ENCODE measurements at places on chromosomes 3 and 15.

DNA sequence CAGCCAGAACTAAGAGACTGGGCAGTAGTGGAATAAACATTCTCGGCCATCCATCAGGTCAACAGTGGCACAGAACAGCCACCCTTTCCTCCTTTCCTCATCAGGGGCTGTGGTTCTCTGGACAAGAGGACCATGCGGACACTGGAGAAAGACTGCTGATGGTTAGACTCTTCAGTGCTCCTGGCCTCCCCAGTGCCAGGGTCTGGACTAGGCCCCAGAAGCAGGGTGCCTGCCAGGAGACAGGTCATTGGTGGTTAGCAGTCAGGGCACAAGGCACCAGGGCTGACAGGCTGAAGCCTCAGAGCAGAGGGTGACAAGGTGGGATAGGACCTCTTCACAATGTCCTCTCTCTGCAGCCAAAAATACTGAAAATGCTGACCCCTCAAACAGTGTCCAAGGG, 30.1 kb downstream of the POC1A start:
- no peak for DNase-seq

GRCh38 chr3:153456833-153457545, 295.0 kb downstream of the RAP2B start:
- DNase-seq, result no peak

GRCh38 chr15:34124651-34125050, 22.8 kb downstream of the PGBD4 start:
- DNase-seq, result no peak

- peak; percentile 99 for DNase-seq
Measured at GRCh38 chr3:150469031-150469930, 61.2 kb downstream of the TSC22D2 start.

DNA sequence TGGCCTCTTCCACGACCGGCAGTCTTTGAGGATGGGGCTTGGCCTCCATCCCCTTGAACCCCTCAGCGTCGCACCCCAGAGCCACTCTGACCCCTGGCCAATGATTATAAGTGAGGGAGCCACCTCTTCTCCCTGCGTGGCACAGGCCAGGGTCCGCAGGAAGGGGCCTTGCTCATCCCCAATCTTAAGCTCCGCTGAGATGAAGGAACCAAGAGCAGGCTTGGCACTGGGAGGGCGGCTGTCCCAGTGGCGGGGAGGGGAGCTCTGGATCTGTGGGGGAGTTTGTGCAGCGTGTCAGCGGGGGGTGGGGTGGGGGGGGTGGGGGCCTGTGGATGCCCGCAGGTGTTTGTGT, 13.8 kb upstream of the ADPGK start:
- DNase-seq, result no peak

GRCh38 chr3:160477750-160478149, 28.2 kb upstream of the TRIM59 start:
- no peak for DNase-seq

DNA sequence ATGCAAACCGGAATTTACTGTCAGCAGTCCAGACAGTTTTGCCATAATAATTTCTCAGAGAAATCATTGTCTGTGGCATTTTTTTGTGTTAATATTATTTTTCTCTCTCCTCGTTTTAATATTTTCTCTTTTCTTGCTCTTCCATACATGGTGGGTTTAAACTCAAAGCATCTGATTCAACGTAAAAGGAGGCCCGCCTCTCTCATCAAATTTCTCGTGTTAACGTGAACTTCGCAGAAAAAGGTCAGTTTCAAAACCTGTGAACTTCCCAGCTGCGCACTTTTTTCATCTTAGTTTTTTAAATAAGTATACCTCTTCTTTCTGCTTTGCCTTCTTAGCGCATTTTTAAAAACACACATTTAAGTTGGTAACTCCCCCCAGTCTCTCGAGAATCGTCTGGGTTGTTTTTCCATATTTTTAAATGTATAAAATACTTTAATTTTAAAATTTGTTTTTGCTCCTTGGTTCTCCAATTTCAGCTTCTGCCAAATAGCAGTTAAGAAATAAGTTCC, 9.1 kb downstream of the SHOX2 start:
- no peak for DNase-seq

- no peak for DNase-seq
Measured at GRCh38 chr3:160566499-160566898, 1.1 kb upstream of the KPNA4 start.

DNA sequence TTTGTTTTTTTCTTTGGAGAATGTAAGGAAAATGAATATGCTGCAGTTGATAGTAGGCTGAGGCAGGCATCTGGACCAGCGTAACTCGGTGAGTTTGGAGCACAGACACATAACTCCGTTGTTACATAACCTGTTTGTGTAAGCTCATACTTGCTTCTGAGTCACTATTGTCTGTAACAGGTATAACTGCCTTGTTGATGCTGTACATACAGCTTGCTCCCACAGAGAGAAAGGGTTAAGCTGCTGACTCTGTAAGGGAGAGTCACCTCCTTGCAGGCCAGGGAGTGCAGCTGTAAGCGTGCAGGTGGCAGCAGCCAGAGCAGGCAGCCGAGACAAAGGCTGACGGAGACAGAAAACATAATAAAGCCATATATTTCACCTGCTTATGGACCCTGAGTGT, 20.4 kb downstream of the RETNLB start:
- no peak for DNase-seq

DNA sequence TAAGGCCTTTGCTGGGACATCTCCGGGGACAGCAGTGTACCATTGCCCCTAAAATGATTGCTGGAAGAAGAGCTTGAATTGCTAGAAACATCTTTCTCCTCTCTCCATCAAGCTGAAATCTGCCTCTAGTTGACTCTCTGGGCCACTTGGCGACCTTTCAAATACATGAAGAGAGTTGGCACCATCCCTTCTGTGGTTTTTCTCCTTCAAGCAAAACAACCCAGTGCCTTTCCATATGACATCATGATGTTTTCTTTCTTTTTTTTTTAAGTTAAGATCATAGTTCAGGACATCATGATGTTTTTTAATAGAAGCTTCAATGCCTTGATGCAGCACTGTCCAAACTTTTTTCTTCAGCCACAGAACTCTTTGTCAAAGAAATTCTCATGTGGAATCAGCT, 144.0 kb upstream of the PTPRG start:
- no peak for DNase-seq

DNA sequence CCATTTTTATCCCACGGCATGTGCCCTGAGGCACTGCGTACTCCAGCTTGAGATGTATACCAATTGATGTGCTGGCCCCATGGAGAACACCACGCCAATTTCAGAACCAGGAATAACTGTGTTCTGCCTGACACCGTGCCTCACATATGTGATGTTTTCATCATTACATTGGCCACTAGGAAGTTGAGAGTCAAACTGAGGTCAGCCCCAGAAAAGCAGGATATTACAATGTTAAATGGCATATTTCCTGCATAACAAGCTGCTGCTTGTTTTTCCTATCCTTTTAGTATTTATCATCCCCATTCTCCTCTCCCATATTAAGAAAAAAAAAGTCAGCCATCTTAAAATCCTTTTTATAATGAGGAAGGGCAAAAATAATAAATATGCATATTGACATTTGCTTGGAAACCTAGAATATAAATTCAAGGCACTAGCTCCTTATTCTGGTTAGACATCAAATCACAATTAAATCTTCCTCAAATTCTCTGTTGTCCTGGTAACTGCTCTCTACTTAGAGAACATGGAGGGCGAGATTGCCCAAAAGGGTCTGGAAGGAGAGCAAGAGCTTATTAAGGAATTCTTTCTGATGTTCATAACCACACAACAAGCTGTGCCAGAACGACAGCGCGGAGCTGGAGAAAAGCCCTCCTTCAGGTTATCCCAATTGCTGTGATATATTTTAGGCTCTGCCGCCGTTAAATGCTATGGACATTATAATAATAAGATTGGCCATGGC, 112.6 kb downstream of the UACA start:
- no peak for DNase-seq

GRCh38 chr3:177469216-177469615, 271.9 kb upstream of the TBL1XR1 start:
- DNase-seq, result no peak

GRCh38 chr15:70512772-70513362, 250.5 kb downstream of the UACA start:
- peak; percentile 45 for DNase-seq

DNA sequence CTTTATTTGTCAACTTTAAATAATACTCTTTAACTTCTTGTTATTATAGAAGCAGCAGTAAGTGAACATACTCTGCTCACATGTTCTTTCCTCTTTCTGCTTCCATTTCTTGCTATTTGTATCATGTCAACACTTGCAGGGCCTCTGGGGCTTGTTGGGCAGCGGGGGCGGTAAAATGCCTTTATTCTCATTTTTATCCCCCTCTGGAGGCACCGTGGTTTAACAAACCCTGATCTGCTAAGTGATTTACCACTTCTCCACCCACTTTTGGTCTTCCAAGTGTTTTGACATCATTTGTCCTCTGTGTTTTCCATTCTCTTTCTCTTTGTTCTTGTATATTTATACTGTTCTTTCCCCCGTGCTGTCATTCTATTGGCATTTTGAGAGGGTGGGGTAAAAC, 33.9 kb downstream of the SCN10A start:
- DNase-seq, result no peak

GRCh38 chr3:12574661-12575060, 17.8 kb downstream of the MKRN2 start:
- DNase-seq, result no peak

- no peak for DNase-seq
Measured at GRCh38 chr15:56320316-56320715, 44.9 kb upstream of the TEX9 start.

GRCh38 chr3:198022604-198023003, 62.6 kb downstream of the LMLN start:
- DNase-seq, result no peak

- no peak for DNase-seq
Measured at GRCh38 chr3:139561959-139562676, 22.6 kb upstream of the RBP1 start.

DNA sequence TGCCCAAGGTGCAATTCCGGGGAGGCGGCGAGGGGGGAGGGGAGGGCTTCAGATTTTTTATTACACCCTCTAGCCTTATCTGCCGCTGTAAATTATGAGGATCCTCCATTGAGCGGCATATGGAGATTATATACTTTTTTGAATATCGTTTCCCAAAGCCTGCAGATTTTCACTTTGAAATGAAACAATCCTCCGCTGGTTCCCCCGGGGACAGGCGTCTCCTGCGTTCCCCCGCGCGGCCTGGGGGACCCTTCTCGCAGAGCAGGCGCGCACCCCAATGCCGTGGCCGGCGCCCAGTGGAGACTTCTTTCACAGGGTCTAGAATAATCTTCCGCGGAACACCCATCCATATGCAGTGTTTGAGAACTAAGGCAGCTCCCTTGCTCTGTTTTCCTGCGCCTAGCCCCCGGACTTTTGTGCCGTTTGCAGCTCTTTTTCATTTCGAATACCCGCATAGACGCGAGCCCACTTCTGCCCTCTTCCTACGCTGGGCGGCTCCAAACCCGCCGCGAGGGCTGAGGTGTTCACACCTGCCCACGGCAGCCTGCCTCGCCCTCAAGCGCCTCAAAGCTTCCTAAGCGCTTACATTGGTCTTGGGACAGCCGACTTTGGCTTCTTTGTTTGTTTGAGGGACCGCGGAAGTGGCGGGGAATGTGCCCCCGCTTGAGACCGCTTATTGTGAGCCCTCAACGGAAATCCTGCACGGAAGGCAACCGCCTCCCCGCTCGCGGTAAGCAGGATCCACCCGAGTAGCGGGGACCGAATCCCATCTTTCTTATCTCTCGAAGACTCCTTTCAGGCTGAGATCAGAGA, 7.5 kb downstream of the SOX14 start:
- DNase-seq, result no peak

DNA sequence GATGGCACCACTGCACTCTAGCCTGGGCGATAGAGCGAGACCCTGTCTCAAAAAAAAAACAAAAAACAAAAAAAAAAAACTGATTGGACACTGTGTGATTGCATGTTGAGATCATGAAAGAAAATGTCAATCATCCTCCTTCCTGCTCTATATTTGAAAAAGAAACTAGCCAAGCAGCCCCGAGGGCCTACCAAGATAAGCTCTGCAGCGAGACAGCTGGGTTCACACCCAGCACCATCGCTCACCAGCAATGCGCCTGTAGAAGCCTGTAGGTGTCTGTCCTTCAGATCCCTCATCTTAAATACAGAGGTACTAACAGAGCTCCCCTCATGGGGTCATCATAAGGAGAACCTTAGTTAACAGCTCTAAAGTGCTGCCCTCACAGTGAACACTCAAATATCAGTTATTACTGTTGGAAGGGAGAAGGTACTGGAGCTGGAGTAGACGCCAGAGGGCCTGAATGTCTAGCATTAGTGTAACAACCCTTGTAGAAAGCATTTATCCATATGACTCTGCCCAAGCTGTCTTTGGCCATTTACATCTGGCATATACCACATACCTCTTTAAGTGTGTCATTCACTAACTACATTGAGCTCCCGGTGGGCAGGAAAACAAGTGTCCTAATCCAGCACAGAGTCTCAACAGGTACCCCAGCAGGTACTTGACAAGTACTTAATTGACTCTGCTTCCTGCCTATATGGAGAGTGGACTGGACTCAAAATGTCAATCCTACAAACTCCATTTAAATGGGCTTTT, 22.9 kb downstream of the MYLK start:
- DNase-seq, result no peak

DNA sequence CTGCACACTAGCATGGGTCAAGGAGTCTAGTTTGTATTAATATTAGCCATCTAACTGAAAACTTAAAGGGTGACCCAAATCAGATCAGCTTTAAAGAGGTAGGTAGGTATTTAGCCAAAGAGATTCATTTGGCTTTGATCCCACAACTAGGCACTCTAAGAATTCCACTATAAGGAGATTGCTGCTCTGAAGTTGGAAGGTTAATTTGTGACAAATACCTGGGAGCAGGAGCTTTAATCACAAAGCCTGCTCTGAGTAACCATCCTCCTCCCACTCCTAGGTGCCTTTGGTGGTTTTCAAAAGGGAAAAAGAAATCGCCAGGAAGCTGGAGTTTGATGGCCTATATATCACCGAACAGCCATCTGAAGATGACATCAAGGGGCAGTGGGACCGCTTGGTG, 120.3 kb upstream of the CHRM5 start:
- no peak for DNase-seq

- DNase-seq, result no peak
Measured at GRCh38 chr15:31453558-31454318, 127.1 kb downstream of the KLF13 start.

GRCh38 chr3:16813336-16813735, 71.4 kb upstream of the PLCL2 start:
- no peak for DNase-seq

DNA sequence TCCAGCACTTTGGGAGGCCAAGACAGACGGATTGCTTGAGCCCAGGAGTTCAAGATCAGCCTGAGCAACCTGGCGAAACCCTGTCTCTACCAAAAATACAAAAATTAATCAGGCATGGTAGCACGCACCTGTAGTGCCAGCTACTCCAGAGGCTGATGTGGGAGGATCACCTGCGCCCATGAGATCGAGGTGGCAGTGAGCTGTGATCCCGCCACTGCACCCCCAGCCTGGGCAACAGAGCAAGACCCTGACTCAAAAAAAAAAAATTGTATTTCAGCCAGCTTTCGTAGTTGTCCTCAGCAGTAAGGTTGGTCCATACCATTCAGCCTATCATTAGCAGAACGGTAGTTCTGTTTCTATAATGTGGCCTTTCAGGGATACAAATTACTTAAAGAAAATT, 66.6 kb upstream of the FURIN start:
- no peak for DNase-seq

- no peak for DNase-seq
Measured at GRCh38 chr3:22495791-22496190, 707.3 kb upstream of the UBE2E2 start.

- DNase-seq, result no peak
Measured at GRCh38 chr15:65399997-65400396, 22.2 kb upstream of the IGDCC3 start.
